ENCODE measurements at places on chromosomes 12 and 14.

- no peak for DNase-seq
Measured at GRCh38 chr12:26122681-26123481, 2.0 kb downstream of the BHLHE41 start.

DNA sequence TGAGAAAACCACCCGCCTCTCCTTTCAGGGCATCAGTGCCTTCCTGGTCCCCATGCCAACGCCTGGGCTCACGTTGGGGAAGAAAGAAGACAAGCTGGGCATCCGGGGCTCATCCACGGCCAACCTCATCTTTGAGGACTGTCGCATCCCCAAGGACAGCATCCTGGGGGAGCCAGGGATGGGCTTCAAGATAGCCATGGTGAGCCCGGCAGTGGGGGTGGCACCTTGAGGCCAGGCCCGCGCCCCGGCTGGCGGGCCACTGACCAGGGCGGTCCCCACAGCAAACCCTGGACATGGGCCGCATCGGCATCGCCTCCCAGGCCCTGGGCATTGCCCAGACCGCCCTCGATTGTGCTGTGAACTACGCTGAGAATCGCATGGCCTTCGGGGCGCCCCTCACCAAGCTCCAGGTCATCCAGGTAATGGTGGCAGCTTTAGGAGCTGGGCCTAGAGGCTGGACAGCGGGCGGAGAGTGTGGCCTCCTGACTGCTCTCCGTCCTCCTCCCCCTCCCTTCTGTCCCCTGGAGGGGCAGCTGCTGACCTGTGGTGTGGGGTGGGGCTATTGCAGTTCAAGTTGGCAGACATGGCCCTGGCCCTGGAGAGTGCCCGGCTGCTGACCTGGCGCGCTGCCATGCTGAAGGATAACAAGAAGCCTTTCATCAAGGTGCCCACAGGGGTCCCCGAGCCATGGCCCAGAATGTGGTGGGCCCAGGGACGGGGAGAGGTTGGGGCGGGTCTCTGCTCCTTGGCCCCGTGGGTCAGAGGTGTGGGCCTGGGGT is 12.8 kb downstream of the ACADS start:
- DNase-seq: no peak

DNA sequence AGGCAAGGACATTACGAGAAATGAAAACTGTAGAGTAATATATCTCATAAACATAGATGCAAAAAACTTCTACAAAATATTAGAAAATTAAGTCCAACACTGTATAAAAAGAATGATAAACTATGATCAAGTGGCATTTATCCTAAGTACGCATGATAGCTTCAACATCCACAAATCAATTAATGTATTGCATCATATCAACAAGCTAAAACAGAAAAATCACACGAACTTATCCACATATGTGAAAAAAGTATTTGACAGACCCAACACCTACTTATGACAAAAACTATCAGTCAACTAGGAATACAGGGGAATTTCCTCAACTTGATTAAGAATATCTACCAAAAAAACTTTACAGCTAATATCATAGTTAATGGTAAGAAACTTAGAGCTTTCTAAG is 129.9 kb upstream of the ALG10 start:
- DNase-seq: no peak

DNA sequence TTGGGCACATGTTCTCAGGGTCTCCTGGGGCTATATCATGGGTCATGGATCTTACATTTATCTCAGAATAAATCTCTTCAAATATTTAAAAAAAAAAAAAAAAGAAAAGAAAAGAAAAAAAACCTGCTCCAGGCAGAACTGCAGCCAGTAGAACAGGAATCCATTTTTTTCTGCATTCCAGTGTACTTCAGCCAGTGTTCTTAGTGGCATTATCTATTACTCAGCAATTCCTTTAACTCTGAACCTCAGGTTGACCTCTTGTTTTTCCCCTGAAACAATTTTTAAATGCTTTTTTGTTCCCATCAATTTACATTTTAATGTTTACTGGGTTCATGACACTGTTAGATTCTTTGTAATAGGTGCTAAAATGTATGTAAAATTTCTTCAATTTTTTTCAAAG is 66.7 kb upstream of the STXBP6 start:
- DNase-seq: no peak

- no peak for DNase-seq
Measured at GRCh38 chr14:54138354-54139038, 181.9 kb upstream of the BMP4 start.

DNA sequence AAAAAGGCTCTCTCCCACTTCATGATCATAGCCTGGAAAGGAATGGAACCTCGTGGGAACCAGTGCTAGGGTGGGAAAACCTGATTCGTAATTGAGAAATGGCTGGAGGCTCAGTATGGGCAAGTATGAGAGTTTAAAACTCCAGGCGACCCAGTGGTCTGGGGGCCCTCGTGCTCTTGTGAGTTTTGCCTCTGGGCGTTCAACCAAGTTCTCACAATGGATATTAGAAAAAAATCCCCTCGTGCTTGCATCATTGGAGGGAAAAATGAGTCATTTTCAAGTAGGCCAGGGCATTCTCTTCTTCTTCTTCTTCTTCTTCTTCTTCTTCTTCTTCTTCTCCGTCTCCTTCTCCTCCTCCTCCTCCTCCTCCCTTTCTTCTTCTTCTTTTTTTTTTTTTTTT is 39.0 kb downstream of the GPR68 start:
- no peak for DNase-seq

DNA sequence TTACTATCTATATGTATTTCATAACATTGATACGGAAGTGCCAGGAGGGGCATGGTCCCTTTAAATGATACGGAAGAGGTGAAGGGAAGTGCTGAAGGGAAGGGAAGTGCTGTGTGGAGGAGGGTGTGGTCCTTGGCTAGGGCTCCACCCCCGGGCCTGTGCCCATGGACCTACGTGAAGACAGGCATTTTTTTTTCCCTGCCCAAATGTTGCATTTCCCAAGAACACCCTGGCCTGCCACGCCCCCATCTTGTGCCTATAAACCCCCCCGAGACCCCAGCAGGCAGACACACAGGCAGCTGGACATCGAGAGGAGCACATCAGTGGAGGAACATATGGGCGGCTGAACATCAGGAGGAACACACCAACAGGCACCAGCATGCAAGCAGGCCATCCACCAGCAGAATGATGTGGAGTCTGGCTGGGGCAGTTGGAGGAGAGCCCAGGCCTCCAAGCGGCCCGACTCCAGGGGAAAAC is 134.1 kb downstream of the SLC41A2 start:
- DNase-seq: no peak

GRCh38 chr12:113070117-113070906 is 13.8 kb downstream of the DTX1 start:
- no peak for DNase-seq

DNA sequence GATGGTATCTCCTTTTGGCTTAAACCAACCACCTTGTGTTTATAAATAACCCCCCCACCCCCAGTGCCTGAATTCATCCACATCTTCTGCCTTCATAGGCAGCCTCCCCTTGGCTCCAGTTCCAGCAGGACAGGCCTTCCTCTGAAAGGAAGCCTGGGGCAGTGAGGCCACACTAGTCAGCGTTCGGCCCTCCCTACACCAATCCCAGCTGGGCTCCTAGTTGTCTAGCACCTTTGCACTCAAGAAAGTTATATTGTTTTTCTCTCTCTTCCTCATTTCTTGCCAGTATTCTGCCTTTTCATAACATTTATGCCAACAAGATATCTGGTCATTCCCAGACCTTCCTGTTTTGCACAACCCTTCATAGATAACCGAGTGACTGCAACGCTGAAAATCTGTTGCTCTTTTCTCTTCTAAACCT is 73.1 kb upstream of the ACTN1 start:
- no peak for DNase-seq

DNA sequence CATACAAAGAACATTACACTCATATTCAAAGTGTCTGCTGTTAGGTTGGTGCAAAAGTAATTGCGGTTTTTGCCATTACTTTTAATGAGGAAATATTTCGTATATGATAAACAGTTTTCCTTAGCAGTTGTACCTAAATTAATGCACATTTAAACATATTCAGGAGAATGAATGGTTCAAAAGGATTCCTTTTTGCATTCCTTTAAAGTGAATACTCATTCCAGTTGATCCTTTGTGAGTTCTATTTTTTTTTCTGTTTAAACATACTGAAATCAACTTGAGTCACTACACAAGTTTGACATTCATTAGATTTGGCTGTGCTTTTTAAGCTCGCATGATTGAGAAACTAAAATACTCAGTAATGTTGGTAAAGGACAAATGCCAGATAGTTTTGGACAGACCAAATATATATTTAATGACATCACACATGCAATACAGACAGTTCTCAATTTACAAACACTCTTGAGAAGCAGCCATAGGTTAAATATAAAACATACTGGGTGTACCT is 13.8 kb upstream of the SLC38A2 start:
- no peak for DNase-seq

DNA sequence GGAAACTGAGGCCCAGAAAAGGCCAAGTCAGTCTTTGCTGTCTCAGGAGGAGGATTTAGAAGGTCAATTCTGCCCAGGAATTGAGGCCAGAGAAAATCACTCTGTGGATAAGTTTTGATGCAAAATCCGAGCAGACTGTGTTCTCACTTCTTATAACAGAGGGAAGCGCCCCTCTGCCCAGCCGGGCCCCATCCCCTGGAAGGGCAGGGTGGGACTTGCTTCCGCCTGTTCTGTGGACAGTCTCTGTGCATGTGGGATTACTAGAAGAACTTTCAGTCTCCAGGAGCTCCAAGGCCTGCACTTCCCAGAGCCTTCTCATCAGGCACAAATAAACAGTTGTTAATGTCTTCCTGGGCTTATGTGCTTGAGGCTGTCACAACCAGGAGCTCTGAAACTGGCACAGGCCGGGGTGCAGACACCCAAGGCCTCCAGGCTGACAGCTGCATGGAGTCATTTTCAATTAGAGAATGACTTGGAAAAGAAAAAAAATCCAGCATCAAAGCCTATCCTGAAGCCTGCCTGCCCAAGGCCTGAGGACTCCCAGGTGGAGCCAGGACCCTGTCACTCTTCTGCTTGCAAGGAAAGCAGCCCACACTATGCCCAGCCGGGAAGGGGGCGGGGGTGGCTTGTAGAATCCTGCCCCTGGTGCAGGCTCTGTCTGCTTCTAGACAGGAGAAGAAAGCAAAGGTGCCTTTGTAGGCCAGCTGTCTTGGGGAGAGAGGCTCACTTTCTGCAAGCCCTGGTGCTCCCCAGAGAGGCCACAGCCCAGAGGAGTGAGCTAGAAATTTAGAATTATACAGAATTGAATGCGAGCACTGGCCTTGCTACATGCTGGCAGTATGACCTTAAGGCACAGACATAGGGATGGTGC is 84.7 kb downstream of the NTF3 start:
- DNase-seq: no peak

- no peak for DNase-seq
Measured at GRCh38 chr14:100283984-100284881, 22.0 kb downstream of the SLC25A29 start.

- DNase-seq: no peak
Measured at GRCh38 chr14:39467889-39468524, 35.8 kb upstream of the FBXO33 start.

GRCh38 chr14:93977790-93978581 is 1.6 kb upstream of the ASB2 start:
- DNase-seq: peak; percentile 82

DNA sequence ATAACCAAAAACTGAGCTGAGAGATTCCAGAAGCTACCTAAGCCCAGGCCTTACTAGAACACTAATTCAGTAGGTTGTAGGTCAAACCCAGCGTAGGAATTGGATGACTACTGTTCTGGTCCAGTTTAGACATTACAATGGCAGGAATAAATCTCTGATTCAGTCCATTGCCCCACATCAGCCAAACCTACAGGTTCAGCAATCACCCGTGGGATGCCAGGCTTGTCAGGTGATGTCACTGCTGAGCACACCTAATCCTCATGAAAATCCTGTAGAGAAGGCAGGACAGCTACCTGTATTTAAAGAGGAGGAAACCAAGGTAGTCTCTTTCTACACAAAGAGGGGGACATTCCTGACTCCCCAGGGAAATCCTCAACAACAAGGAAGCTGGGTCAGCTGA is 63.7 kb downstream of the RFX4 start:
- no peak for DNase-seq

DNA sequence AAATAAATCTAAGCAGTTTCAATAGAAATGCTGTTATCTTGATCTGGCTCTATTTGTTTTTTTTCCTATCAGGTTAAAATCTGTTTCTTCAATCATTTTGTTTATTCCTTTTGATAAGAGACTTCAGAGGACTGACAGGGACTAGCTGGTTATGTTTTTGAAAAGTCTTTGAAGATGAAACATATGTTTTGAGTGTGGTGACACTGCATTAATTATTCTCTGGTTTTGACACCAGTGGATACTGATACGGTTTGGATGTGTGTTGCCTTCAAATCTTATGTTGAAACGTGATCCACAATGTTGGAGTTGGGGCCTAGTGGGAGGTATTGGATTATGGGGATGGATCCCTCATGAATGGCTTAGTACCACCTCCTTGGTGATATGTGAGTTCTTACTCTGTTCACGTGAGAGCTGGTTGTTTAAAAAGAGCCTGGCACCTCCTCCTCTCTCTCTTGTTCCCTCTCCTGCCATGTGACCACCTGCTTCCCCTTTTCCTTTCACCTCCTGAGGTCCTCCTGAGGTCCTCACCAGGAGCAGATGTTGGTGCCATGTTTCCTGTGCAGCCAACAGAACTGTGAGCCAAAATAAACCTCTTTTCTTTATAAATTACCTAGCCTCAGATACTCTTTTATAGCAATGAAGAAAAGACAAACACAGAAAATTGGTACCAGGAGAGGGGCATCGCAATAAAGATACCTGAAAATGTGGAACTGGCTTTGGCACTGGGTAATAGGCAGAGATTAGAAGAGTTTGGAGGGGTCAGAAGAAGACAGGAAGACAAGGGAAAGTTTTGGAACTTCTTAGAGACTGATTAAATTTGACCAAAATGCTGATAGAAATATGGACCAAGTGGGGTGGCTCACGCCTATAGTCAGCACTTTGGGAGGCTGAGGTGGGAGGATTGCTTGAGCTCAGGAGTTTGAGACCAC is 23.0 kb downstream of the RASSF3 start:
- no peak for DNase-seq

- DNase-seq: peak; percentile 0
Measured at GRCh38 chr14:74841230-74842207, 34.4 kb downstream of the PROX2 start.

DNA sequence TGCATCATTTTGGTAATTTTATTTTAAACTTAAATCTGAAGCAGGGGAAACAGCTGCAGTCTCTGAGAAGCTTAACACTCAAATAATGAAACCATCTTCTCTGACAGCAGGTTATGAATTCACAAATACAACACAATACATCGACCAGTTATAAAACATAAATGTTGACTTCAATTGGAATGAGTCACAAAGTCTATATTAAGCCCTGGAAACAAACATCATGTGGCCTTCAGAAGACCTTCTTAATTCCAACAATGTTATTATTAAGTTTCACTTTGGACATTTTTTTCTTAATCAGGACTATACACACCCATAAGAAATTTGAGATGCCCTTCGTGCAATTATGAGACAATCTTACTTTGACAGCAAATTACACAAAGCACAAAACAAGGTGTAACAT is 68.9 kb downstream of the CEP128 start:
- no peak for DNase-seq

DNA sequence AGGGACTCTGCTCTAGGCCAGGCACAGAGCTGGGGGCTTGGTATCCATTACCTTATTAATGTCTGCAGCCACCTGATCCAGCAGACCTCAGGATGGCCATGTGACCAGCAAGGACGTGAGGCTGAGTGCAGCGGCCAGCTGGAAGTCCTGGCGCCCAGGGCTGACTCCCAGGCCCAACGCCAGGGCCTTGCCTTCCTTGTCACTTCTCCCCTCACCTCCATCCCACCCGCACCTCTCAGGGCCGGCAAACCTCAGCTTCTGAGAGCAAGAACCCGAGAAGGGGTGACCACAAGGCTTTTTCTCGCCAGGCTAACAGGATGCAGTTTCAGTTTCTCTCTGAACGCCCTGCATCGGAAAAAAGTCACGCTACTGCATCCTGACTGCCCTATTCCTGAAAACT is 15.4 kb downstream of the RAB35 start:
- no peak for DNase-seq

GRCh38 chr14:102500713-102501112 is 8.9 kb downstream of the ANKRD9 start:
- no peak for DNase-seq

Measured in stimulated activated naive CD4-positive, alpha-beta T cell treated with Interleukin-2 at 50 U/mL for 16 hours (primary cell).